Stimulated activated CD4-positive, alpha-beta T cell treated with anti-CD3 and anti-CD28 coated beads, Interleukin-1b, Interleukin-23, amount 100 ng/mL, for 1 hour (primary cell): ENCODE measurements at places on chromosomes 16 and 17.

GRCh38 chr17:60151355-60151754, 1.6 kb downstream of the CA4 start:
- DNase-seq: no peak

GRCh38 chr17:28751600-28752366, 8.0 kb downstream of the TRAF4 start:
- no peak for DNase-seq

GRCh38 chr17:35103271-35103670, 16.4 kb downstream of the RAD51D start:
- no peak for DNase-seq

DNA sequence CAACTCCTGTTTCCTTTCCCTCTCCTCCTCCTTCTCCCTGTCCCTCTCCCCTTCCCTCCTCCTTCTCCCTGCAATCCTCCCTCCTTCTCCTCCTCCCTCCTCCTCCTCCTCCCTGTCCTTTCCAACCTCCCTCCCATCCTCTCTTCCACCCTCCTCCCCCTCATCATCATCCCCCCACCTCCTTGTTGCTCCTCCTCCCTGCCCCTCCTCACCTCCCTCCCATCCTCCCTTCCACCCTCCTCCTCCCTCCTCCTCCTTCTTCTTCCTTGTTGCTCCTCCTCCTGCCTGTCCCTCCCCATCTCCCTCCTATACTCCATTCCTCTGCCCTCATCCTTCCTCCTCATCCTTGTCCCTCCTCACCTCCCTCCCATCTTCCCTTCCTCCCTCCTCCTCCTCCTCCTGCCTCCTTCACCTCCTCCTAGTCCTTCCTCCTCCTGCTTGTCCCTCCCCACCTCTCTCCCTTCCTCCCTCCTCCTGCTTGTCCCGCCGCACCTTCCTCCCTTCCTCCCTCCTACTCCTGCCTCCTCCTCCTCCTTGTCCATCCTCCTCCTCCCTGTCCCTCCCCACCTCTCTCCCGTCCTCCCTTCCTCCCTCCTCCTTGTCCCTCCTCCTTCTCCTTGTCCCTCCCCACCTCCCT, 222.5 kb downstream of the IRF8 start:
- no peak for DNase-seq

DNA sequence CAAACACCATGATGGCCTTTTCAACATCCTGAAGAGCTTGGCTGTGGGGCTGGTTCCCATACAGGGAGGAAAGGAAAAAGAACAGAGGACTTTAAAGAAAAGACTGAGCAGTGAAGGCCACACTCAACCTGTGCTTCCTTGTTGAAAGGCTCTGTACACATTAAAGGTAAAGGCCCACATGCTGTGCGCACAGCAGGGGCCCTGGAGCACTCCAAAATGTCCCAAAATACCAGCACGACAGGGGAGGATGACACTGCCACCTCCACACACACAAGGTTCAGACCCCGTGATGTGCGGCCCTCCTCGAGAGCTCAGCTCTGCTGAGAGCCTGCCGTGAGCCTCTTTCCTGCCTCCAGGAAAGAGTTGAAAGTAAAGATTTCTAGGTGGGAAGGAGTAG, 36.5 kb downstream of the FANCA start:
- no peak for DNase-seq

DNA sequence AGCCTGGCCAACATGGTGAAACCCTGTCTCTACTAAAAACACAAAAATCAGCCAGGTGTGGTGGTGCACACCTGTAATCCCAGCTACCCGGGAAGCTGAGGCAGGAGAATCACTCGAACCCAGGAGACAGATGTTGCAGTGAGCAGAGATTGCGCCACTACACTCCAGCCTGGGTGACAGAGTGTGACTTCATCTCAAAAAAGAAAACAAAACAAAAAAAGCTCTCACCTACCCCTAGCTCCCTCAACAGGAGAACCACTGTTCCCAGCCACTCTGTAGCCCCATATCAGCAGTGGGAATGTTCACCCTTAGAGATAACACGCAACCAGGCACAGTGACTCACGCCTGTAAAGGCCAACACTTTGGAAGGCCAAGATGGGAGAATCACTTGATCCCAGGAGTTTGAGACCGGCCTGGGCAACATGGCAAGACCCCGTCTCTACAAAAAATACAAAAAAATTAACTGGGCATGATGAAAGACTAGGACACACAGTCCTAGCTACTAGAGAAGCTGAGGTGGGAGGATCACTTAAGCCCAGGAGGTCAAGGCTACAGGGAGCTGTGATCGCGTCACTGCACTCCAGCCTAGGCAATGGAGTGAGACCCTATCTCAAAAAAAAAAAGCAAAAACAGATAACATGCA, 5.4 kb downstream of the TMC8 start:
- no peak for DNase-seq

DNA sequence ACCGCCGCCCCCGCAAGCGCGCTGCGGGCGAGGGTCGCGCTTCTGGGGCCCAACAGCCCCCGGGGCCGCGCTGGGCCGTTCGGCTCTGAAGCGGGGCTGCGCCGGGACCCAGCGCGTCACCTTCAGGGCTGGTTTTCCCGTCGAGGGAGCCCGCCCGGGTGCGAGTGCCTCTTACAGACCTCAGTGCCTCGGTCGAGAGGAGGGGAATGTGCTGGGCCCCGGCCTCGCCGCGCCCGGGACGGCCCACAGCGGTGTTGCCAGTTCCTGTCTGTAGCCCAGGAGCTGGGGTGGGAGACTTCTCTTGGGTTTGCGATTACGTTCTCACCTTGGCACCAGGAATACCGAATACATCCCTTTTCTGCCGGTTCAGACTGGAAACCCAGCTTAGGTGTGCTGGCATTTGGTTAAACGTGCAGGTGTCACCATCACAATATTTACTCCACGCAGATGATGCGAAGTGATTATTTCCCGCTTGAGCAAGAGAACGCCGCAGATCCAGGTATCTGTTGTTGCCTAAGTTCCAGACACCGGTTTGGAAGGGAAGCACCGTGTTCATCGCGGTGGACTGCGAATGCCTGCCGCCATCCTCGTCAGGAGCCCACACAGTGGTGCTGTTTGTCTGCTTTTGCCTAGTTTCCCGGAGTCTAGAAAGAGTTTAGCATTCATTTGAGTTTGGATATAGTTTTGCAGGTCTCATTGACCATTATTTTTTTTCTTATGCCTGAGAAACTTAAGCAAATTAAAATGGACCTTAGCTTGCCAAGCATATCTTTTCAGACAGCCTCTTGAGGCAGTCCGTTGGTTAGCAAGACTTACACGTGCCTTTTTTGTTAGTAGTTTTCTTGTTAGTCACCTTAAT, 914 bp downstream of the MAP1LC3B start:
- no peak for DNase-seq

DNA sequence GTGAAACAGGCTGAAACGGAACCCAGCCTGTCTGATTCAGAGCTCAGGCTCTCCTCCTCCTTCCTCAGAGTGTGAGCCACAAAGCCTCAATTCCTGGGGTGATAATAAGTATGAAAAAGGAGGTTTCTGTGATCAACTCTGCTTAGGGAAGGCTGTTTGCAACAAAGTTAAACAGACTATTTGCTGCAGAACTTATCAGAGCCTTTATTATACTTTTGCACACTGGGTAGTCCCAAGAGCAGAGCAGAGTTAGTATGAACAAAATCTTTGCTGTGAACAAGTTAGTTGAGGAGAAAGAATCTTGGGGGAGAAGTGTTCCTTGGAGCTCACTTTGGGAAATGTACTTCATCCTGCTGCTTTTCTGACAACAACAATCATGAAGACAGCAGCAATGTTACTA, 67.4 kb downstream of the MRM1 start:
- no peak for DNase-seq

- DNase-seq: no peak
These were observed 15.8 kb downstream of the MEOX1 start for GRCh38 chr17:43645765-43646481.

- no peak for DNase-seq
These were observed 31.6 kb downstream of the VWA3A start for GRCh38 chr16:22123759-22124490.

GRCh38 chr17:39573447-39574298, 34.0 kb downstream of the NEUROD2 start:
- DNase-seq: no peak

DNA sequence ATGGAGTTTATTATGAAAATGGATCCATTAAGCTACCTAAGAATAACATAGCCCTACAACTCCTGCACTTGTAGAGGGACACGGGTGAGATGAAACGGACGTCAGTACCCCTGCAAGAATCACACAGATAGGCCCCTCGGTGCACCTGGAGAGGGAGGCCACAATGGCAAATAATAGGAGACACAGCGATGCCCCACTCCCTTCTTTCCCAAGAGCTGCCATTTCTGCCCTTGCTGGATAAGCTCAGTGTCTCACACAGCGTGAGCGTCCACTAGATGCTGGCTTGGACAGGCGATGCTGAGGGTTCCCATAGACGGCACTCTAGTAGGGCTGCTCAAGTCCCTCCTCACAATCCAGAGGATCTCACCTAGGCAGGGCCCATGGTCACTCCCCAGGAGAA, 67.8 kb downstream of the ADCY9 start:
- DNase-seq: no peak

DNA sequence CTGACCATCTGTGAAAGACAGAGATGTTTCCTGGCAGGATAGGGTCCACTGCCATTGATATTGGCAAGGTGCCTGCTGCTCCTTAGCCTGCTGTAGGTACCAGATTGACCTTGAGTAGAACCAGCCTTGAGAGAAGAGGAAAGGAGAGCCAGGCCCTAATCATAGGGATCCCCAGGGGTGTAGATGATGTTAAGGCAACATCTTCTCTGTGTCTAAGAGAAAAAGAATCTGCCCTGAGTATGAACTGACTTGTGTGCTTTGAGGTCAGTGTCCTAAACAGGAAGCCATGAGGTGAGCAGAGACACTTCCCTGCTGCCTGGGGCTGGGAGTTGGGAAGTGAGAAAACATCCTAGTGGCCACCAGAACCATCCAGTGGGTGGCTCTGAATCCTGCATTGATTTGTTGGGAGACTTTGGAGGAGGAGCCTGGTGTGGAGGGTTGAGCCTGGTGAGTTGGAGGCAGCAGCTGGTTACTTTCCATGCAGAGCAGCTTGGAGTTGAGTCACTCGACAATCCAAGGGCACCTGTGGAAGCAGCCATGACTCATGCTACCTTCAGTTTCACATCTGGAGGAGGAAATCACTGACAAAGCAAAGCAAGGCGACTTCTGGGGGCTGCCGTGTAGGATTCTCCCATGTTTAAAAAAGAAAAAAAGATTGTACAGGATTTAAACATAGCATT, 47.8 kb downstream of the BMERB1 start:
- DNase-seq: no peak

GRCh38 chr17:31225831-31226230, 71.2 kb downstream of the OMG start:
- no peak for DNase-seq

GRCh38 chr16:88327561-88328312, 55.0 kb upstream of the ZNF469 start:
- DNase-seq: no peak

GRCh38 chr16:75943705-75944514, 217.6 kb upstream of the CPHXL start:
- DNase-seq: no peak

- DNase-seq: no peak
These were observed 2.3 kb upstream of the SOX9 start for GRCh38 chr17:72118335-72119076.

DNA sequence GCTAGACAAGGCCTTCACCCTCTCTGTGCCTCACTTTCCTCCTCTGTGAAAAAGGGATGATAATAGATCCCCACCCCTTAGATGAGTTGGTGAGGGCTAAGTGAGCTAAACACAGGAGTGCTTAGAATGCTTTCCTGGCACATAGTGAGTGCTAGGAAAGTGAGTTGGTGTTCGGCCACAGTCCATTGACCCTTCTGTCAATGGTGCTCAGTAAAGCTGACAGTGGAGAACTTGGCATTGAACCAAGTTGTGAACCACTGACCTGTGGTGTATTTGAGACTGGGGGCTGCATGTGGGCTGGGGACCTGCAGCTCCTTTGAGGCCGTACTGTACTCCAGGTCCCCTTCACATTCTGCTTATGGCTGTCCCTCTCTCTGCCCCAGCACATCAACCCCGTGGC, 4.8 kb downstream of the PLK1 start:
- no peak for DNase-seq

DNA sequence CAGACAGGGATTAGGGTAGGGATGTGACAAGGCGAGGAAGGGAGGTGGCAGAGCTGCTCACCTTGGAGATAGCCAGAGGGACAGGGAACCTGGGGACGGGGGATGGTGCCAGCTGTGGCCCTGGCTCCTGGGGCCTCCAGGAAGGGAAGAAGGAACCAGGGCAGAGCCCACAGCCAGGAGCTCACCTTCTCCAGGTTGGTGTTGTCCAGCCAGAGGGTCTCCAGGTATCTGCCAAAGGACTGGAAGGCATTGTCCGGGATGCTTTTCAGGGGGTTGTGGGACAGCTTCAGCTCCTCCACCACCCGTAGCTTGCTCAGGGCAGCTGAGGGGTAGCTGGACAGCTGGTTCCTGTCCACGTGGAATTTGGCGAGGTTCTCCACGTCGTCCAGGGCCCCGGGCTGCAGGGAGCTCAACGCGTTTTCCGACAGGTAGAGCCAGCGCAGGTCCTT, 801 bp downstream of the CHAD start:
- no peak for DNase-seq

DNA sequence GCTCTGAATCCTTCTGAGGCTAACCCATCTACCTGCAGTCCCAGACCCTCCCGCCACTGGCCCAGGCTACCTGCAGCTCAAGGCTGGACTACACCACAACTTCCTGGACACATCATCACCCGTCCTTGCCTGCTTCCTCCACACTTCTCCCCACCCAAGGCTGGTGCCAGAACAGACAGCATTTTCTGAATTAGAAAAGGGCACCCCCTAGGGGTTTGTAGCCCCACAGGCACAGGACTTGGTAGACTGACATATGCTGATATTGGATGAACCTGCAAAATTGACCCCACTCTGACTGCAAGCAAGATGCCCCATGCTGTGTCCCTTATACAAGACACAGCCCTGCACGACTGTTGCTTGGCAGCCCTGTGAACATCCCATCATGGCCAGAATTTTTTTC, 271.5 kb upstream of the C16orf82 start:
- DNase-seq: no peak

DNA sequence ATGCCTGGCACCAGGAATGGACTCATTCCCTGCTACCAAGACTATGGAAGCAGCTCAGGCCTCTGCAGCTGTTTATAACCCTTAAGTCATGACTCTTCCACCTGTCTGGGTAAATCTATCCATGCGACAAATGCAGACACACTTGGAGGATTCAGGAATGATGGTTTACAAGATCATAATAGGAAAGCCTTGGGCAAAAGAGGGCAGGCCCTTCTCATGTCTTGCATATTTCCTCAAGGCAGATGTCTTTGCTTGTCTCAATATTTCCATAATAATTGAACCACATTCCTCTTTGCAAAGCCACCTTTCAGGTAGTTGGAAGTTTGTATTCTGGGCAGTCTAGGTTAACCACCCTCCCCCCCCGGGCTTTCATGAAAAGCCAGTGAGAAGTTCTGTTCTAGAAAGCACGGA, 884 bp upstream of the JPT1 start:
- no peak for DNase-seq
